Stimulated activated effector memory CD8-positive, alpha-beta T cell treated with anti-CD3 and anti-CD28 coated beads, Interleukin-12 subunit alpha, Interleukin-12 subunit beta, amount 100 ng/mL, for 72 hours (primary cell): ENCODE measurements at places on chromosomes 5 and 9.

DNA sequence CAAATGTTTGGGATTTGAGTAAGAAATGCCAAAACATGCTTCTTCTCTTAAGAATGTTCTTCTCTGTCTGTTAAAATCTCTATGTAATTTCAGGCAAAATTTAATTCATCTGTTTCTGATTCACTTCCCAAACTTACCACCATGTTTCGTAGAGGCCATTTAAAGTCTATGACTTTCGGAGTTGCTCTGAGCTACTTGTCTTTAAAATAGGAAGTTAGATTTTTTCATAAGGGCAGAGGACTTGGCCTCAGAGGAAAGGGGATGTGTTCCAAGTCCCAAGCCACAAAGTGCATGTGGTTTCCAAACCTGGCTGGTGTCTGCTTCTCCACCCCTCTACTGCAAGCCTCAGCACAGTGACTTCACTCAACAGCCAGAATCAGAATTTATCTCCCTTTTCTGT lies 111.3 kb upstream of the ADRA1B start:
- peak; percentile 6 for DNase-seq

DNA sequence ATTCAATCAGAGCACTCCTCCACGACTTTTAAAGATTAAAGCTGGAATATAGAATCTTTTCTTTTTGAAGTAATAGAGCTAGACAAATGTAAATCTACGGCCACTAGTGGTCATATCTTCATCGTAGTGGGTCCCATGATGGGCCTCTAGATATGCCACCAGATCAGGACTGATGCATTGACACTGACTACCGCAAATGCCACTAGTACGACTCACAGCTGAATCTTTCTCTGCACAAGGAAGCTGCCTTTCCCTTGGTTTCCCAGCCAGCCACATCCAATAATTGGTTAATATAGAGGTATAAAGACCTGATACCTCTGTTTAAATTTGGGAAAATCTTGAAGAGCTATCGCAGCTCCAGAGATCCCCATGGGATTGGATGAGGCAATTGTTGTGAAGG lies 37.8 kb upstream of the ADRB2 start:
- DNase-seq: no peak

DNA sequence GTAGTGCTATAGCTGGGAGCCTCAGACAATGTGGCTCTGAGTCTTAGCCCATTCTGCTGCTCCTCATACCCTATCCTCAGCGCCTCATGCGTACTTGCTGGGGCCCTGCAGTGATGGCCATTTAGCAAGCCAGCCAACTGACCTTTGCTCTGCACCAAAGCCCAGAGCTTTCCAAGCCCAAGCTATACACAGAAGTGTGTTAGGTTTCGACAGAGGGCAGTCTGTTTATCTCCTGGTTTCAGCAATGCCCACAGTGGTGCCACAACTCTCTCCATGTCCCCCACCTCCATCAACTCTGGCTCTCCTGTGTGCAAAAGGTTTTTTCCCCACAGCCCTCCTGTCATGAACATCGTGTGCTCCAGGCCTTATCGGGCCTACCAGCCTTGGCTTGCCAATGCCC lies 16.9 kb downstream of the GNG10 start:
- no peak for DNase-seq

DNA sequence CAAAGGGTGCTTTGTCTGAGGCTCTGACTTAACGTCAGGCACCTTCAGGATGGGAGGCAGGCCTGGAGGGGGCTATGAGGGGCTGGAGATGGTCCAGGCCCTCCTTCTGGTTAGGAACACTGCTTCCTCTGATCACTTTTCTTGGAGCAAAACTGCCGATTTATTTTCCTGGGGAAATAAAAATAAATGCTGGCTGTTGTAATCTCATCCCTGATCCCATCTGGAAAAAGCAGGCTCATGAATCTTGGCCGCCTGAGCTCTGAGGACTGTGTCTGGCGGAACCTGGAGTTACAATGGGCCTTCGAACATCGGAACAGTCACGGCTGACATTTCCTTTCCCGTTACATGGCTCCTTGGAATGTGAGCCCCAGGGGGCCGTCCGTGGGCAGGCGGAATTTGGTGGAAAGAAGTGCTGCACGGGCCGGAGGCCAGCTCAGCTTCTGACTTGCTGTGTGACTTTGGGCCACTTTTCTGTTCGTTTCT lies 157.8 kb downstream of the RGS3 start:
- DNase-seq: no peak

GRCh38 chr9:136170006-136170901 lies 34.7 kb downstream of the LHX3 start:
- peak; percentile 77 for DNase-seq

- no peak for DNase-seq
These were observed 268.2 kb upstream of the TAS2R1 start for GRCh38 chr5:9898319-9898718.

- no peak for DNase-seq
These were observed 194.9 kb downstream of the C9orf152 start for GRCh38 chr9:110013064-110013463.

- no peak for DNase-seq
These were observed 81.1 kb downstream of the PTPN3 start for GRCh38 chr9:109417054-109417453.

- DNase-seq: no peak
These were observed 142.7 kb downstream of the LHFPL2 start for GRCh38 chr5:78505860-78506259.

- no peak for DNase-seq
These were observed 66.2 kb upstream of the ADCY2 start for GRCh38 chr5:7329712-7330111.

DNA sequence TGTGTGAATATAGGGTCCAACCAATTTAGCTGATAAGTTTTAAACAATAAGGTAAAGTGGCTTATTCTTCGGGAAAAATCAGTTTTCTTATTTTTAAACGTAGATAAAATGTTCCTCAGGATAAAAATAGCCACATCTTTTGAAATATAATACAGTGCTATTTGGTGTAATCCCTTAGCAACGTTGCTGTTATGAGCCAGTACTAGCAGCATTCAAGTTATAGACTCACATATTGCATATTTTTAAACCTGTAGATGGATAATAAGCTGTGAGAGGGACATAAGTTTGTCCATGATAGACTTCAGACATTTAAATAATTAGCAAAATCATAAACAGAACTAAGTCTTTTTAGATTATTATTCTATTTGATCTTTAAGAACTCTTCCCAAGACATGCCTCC lies 6.3 kb downstream of the PDE4D start:
- no peak for DNase-seq

- DNase-seq: no peak
These were observed 18.9 kb upstream of the CLINT1 start for GRCh38 chr5:157877821-157878220.

- DNase-seq: no peak
These were observed 88.1 kb upstream of the ADAMTSL1 start for GRCh38 chr9:18385696-18386490.

DNA sequence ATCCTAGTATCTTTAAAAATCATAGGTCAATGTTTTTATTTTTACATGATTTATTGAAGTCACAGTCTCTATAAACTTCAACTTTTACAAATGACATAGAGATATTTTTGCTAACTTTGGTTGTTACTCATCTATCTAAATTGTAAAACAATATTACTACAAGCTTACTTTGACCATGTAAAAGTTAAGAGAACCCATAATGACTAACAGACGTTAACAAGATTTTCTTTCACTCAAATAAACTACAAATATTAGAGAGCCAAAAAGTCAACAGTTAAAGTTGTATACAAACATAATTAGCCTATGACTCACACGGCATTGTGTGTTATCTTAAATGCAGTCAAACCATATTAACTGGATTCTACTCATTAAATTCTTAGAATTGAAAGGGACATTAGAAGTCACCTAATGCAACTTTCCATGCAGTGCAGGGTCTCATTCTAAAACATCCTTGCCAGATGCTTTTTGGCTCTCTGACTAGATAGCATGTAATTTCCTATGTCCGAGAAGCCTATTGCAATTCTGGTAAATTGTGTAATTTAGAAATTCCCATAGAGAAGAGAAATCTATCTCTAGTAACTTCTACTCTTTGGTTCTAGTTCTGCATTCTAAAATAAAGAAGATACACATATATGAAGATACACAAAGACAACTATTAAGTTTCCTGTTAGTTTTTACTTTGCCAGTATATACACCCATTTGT lies 42.2 kb upstream of the UGT3A2 start:
- no peak for DNase-seq

GRCh38 chr5:52798938-52799337 lies 11.2 kb downstream of the ITGA1 start:
- DNase-seq: no peak

DNA sequence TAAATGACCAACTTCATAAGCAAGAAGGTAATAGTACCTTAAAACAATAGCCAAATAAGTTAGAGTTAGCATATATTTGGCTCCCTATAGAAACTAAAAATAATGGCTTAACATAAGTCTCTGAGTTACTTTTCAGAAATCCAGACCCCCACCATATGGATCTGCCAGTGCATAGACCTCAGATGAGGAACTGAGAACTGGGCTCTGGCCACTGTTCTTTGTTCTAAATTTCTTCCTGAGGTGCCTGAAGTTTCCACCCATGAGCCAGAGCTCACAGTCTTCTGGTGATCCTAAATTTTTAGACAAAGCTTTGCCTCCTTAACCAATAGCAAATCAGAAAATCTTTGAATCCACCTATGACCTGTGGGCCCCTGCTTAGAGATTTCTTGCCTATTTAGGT lies 250.9 kb downstream of the YTHDC2 start:
- no peak for DNase-seq

DNA sequence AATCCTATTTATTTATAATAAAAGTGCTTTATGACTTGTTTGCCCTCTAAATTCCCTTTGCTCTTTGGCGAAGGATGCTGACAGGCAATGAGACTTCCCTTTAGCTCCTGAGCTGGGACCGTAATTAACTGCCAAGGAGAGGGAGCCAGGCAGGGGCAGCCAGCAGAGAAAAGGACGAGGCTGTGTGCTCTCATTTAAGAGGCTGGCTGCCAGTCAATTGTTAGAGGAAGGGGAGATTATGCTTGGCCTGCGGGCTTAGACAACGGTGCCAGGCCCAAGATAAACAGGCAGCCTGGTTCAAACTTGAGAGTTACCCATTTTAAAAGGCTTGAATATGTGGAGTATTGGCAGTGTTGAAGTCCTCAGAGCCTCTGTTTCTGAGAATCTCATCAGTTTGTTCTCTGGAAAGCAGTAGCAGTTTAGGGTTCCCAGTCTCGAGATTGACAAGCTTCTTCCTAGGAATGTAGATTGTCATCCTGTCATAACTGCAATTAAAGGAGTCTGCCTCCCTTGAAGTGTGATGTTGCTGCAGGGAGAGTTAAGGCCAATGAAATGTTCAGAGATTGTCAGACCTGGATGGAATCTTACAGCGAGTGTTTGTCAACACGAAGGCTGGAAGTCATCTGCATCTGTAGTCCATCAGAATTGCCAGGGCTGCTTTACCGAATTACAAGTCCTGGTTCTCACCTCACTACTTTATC lies 113.2 kb downstream of the JAKMIP2 start:
- DNase-seq: no peak

DNA sequence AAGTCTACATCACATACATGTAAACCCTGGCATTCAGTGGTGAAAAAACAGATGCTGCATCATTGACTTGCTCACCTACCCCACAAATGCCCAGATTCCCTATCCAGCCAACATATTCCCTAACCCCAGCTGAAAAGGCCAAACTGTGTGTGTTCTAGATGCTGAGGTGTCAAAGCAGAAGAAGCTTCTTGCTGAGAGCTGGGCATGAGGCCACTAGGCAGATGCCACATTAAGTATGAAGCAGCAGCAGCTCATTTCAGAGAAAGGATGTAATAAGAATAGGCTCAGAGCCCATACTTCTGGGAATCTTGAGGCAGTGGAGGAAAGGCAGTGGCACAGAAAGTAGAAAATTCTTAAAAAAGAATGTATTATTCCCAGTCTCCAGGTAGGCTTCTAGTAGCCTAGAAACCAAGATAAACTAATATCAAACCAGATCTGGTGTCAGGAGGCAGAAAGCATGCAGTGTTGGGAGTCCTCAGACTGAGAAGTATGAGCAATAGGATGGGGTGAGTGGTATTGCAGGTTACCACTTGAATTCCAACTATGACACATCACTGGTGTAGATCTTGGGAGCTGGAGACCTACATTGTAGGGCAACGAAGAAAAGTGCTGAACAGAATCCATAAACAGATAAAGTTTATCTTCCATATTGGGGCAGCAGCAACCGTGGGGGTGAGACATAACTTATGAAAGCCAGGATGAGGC lies 71.9 kb upstream of the GRHPR start:
- DNase-seq: no peak

DNA sequence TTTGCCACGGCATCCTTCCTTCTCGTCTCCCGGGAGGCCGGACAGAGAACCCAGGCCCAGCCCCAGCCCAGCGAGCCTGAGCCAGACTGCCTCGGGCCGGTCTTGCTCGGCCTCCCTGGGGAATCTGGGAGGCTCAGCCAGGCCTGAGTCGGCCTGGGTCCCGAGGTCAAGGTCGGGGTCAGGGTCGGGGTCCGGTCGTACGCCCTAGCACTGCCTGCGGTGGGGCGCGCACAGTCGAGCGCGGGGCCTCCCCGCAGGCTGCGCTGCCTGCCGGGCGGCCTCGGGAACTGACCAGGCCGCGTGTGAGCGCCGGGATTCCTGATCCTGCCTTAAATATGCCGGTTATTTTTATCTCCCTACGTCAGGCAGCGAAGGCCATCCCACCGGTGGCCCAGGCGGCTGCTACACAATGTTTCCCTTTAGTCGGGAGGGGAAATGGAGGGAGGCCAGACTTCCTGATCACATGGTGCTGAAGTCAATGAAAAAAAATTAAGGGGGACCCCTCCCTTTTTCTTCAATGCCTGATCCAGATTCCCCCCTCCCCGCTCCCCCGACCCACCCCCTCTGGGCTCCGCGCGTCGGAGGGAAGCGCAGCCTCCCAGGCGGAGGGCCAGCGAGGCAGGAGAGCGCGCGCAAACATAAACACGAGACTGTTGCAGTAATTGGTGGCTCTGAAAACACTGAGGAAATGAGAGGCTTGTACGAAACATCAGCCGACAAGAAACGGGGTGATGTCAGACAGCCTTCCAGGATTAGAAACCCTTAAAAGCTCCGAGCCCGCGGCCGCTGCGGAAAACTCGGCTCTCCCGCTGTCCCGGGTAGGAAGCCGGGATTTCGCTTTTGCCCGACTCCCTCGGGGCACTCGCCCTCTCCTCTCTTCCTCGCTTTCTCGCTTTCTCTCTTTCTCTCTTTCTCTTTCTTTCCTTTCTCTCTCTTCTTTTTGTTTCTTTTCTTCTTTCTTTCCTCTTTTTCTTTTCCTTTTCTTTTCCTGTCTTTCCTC lies 148.2 kb upstream of the KLF4 start:
- DNase-seq: no peak

- DNase-seq: no peak
These were observed 18.4 kb upstream of the CDKN2AIPNL start for GRCh38 chr5:134430001-134430569.
